ENCODE measurements at places on chromosomes 7 and 10.

- no peak for DNase-seq
Observed at GRCh38 chr7:135855846-135856245, 107.2 kb upstream of the FAM180A start.

- no peak for DNase-seq
Observed at GRCh38 chr10:46536781-46537180, 19.7 kb downstream of the GPRIN2 start.

- no peak for DNase-seq
Observed at GRCh38 chr10:182441-183201, 47.4 kb downstream of the ZMYND11 start.

DNA sequence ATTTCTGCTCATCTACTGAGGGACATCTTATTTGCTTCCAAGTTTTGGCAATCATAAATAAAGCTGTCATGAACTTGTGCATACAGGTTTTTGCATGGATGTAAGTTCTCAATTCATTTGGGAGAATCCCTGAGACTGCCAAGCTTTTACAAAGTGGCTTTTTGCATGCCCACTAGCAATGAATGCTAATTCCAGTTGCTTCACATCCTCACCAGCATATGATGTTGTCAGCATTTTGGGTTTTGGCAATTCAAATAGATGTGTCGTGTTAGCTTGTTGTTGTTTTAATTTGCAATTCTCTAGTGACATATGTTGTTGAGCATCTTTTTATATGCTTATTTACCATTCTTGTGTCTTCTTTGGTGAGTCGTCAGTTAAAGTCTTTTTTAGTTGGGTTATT, 57.2 kb downstream of the RAB18 start:
- no peak for DNase-seq

- DNase-seq = no peak
Observed at GRCh38 chr10:132319853-132320653, 11.9 kb upstream of the LRRC27 start.

GRCh38 chr7:30880941-30881340, 30.7 kb upstream of the AQP1 start:
- no peak for DNase-seq

GRCh38 chr7:131449373-131449902, 107.0 kb downstream of the PODXL start:
- no peak for DNase-seq

DNA sequence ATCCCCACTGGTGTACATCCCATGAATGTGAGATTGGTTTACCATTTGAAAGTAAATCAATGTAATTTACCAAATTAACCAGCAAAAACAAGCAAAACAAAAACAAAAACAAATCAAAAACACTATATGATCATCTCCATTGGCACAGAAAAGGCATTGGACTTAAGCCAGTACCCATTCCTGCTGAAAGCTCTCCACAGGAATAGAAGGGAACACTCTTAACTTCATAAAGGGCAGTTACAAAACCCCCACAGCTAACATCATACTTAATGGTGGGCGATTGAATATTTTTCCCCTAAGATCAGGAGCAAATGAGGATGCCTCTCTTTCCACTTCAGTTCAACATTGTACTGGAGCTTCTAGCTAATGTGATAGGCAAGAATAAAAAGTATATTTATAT, 34.1 kb downstream of the PRKG1 start:
- DNase-seq = no peak

DNA sequence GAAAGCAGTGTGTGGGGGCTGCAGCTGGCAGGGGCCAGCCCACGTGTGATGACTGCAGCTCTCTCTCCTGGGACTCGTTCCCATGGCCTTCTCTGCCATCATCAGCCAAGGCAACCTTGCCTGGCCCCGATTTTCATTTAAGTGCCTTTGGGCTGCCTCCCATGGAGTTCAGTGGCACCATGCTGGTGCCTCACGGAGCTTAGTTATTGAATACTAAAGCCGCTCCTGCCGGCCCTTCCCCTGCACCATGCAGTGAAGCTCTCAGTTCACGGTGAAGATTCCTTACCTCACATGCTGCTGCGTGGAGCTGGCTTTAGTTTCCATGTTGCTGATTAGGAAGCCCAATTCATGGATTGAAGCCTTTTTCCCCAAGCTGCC, 141.5 kb upstream of the EEPD1 start:
- no peak for DNase-seq

GRCh38 chr7:3065724-3066143, 22.1 kb upstream of the CARD11 start:
- DNase-seq = no peak

DNA sequence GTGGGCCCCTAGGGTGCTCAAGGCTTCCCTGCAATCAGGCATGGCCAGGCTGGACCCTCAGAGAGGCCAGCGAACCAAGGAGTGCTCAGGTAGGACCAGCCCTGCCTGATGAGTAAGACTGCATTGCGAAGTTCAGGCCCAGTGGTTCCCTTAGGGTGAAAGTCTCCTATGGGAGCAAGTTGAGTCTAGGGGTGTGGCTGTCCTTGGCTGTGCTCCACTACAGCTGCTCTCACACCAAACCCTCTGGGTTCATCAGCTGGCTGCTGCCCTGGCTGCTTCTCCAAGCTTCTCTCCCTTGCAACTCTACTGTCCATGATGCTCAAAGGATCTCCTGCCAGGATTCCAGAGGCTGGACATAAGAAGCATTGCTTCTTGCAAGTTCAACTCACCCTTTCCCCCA, 18.7 kb downstream of the FAM25A start:
- DNase-seq = no peak

GRCh38 chr10:62502995-62503613, 128.9 kb downstream of the ZNF365 start:
- DNase-seq = no peak

DNA sequence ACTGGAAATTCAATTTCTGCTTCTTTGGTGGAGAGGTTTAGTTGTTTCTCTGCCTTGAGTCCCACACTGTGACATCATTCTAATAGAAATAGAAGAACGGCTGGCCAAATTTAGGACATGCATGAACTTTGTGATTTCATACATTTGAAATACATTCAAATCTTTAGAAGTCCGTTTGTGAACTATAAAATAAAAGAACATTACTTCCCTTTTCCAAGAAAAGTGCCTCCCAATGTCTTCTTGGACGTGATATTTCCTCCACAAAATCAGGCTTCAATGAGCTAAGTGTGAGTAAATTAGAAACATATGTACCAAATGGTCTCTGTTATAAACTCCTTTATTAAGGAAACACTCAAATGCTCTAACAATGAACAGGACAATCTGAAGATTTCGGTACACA, 314.5 kb upstream of the AKR1E2 start:
- DNase-seq = no peak

DNA sequence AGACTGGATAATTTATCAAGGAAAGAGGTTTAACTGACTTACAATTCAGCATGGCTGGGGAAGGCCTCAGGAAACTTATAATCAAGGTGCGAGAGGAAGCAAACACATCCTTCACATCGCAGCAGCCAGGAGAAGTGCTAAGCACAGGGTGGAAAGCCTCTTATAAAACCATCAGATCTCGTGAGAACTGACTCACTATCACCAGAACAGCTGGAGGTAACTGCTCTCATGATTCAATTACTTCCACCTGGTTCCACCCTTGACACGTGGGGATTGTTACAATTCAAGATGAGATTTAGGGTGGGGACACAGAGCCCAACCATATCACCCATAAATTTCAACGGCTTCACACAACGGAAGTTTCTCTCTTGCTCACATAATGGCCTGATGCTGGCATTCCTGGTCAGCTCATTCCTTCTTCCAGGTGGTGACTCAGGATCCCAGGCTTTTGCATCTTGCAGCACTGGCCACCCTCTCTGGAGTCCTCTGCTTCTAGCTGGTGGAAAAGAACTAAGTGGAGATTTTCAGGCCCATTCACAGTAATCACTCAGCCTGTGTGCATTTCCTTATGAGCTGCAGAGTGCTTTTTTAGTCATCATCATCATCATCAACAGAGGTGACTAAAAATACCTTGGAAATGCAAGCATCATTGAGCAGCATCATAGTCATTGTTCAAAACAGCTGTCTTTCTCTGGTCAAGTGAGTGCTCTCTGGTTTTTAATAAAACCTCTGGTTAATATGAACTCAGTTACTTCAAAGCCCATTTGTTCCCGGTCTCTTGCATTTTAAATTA, 308.1 kb downstream of the SFMBT2 start:
- no peak for DNase-seq

All from ascending aorta (tissue), 2 donors.